Nasal cavity respiratory epithelium epithelial cell of viscerocranial mucosa (primary cell): ENCODE measurements at places on chromosomes 13 and 19. TPM values are rescaled to one million over a fixed set of nuclear protein-coding genes. Genes with fewer than 3 reads are reported as not detected.

IGFL1 gene
- total RNA-seq = under 0.01 TPM in 1 of 2 replicates, not detected in the other

SERPINE3 gene
- total RNA-seq = not detected in 2 replicates

PCDH9 gene
- 0.34 and 0.93 TPM in 2 replicates for total RNA-seq

TMPRSS9 gene
- total RNA-seq = not detected in 2 replicates

ZNF837 gene
- 1.6 and 2.7 TPM in 2 replicates for total RNA-seq

ATP8A2 gene
- under 0.01 and 0.07 TPM in 2 replicates for total RNA-seq

ZNF607 gene
- 5.5 and 10.5 TPM in 2 replicates for total RNA-seq

NFKBIB gene
- total RNA-seq = 22.9 and 34.5 TPM in 2 replicates

IGFL3 gene
- not detected in 2 replicates for total RNA-seq

TNNI3 gene
- total RNA-seq = 0.21 and 0.34 TPM in 2 replicates

NLRP12 gene
- total RNA-seq = under 0.01 and 0.07 TPM in 2 replicates

RNF17 gene
- total RNA-seq = under 0.01 TPM in 1 of 2 replicates, not detected in the other

CEACAM16 gene
- not detected in 2 replicates for total RNA-seq

CFAP97D2 gene
- total RNA-seq = not detected in 2 replicates

ZNF880 gene
- 23.9 and 28.6 TPM in 2 replicates for total RNA-seq

CALR3 gene
- total RNA-seq = under 0.01 and 0.07 TPM in 2 replicates

CEACAM20 gene
- total RNA-seq = not detected in 2 replicates

CCNA1 gene
- total RNA-seq = 17.0 and 150 TPM in 2 replicates

SPRY2 gene
- 7.2 and 7.6 TPM in 2 replicates for total RNA-seq

LGALS14 gene
- not detected in 2 replicates for total RNA-seq

TNFRSF19 gene
- 0.50 and 3.1 TPM in 2 replicates for total RNA-seq

SPATA13 gene
- total RNA-seq = 1.7 and 1.9 TPM in 2 replicates

MAP2K7 gene
- 15.4 and 20.9 TPM in 2 replicates for total RNA-seq

SH2D3A gene
- 44.9 and 56.4 TPM in 2 replicates for total RNA-seq

ZNF154 gene
- total RNA-seq = 1.0 and 4.7 TPM in 2 replicates

HSH2D gene
- total RNA-seq = 0.34 and 0.43 TPM in 2 replicates

CD37 gene
- total RNA-seq = not detected in 2 replicates

MISP3 gene
- 0.34 and 1.00 TPM in 2 replicates for total RNA-seq

WDR83 gene
- 8.7 and 11.6 TPM in 2 replicates for total RNA-seq

MEIOSIN gene
- total RNA-seq = not detected in 2 replicates

TEX29 gene
- total RNA-seq = not detected in 2 replicates

MBNL2 gene
- total RNA-seq = 28.0 and 59.7 TPM in 2 replicates

PNMA8A gene
- 4.7 and 5.8 TPM in 2 replicates for total RNA-seq

ACER1 gene
- total RNA-seq = not detected in 2 replicates

P2RY11 gene
- total RNA-seq = 1.0 and 16.2 TPM in 2 replicates

MAU2 gene
- total RNA-seq = 15.7 and 33.1 TPM in 2 replicates

TMEM238 gene
- total RNA-seq = 2.3 and 4.4 TPM in 2 replicates

USPL1 gene
- total RNA-seq = 14.0 and 18.7 TPM in 2 replicates

LYPD3 gene
- total RNA-seq = 13.3 and 20.2 TPM in 2 replicates
